ENCODE measurements at places on chromosomes 13 and 19. TPM values are rescaled to one million over a fixed set of nuclear protein-coding genes. Genes with fewer than 3 reads are reported as not detected.
A peak's percentile ranks its signal among the peaks of the same experiment; 100 is the strongest.

GRCh38 chr13:39422845-39423565 is 180.0 kb downstream of the LHFPL6 start:
- peaks cover 5% of the 10 kb centered on the region for H3K4me1 ChIP-seq
- no peaks in the 10 kb centered on the region for H3K36me3 ChIP-seq
- H3K27me3 ChIP-seq, result no peaks in the 10 kb centered on the region
- no peak for DNase-seq

DNA sequence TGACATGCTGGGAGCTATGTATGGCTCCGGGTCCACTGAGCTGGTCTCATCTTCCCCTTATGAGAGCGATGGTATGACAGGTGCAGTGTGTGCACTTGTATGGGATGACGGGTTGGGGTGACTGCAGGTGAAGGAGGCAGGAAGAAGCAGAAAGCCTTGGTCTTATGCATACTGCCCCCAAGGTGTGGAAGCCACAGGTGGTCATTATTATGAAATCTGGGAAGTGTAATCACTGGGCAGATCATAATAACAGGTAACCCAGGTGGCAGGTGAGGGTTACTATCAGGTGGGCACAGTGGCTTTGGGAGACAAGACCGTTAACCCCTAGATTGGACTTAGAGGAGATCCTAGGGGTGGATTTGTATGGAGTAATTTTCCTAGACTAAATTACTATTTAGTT is 118.0 kb downstream of the RFC3 start:
- DNase-seq, result no peak
- H3K36me3 ChIP-seq, result no peaks in the 10 kb centered on the region
- no peaks in the 10 kb centered on the region for H3K27me3 ChIP-seq
- peaks cover 30% of the 10 kb centered on the region for H3K4me1 ChIP-seq
- H3K4me3 ChIP-seq, result no peak overlapping the region

DNA sequence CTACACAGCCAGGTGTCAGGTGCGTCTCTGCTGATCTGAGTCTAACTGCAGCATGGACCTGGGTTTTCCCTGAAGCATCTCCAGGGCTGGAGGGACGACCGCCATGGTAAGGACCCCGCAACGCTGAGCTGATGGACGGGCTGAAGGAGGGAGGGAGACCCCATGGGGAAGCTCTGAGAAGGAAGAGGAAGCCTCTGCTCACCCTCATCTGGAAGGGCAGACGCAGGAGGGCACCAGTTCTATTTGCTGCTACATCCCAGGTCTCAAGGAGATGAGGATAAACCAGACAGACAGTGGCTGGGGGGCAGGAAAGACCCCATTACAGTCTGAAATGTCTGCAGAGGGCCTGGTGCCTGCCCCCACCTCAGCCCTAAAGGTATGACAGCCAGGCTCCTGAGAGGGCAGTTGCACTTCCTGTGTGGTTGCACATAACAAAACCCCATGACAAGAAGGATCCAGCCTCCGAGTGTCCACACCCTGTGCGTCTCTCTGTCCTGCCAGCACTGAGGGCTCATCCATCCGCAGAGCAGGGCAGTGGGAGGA is at the start of gene LILRA2:
TSS of gene LILRA2 (plus strand) at position 461 of the 543 bp plus-strand sequence. CDS start 89 bp downstream, outside the sequence.
- H3K4me1 ChIP-seq, result no peaks in the 10 kb centered on the region
- no peaks in the 10 kb centered on the region for H3K36me3 ChIP-seq
- no peak for DNase-seq
- H3K27me3 ChIP-seq, result no peaks in the 10 kb centered on the region

The UBE2L5 gene
- not detected for total RNA-seq

The SLITRK5 gene
- 3.1 TPM for total RNA-seq

- H3K27me3 ChIP-seq, result peaks cover 10% of the 10 kb centered on the region
- H3K4me1 ChIP-seq, result no peaks in the 10 kb centered on the region
- H3K27ac ChIP-seq, result no peak overlapping the region
- H3K36me3 ChIP-seq, result no peaks in the 10 kb centered on the region
- DNase-seq, result no peak
These were observed 143.4 kb downstream of the URI1 start for GRCh38 chr19:30085394-30085793.

GRCh38 chr19:49837425-49837824 is 13.5 kb upstream of the PTOV1 start:
- H3K27ac ChIP-seq, result no peak overlapping the region
- H3K4me1 ChIP-seq, result peaks cover 4% of the 10 kb centered on the region
- H3K36me3 ChIP-seq, result peaks cover 30% of the 10 kb centered on the region
- no peak for DNase-seq
- H3K27me3 ChIP-seq, result no peaks in the 10 kb centered on the region

DNA sequence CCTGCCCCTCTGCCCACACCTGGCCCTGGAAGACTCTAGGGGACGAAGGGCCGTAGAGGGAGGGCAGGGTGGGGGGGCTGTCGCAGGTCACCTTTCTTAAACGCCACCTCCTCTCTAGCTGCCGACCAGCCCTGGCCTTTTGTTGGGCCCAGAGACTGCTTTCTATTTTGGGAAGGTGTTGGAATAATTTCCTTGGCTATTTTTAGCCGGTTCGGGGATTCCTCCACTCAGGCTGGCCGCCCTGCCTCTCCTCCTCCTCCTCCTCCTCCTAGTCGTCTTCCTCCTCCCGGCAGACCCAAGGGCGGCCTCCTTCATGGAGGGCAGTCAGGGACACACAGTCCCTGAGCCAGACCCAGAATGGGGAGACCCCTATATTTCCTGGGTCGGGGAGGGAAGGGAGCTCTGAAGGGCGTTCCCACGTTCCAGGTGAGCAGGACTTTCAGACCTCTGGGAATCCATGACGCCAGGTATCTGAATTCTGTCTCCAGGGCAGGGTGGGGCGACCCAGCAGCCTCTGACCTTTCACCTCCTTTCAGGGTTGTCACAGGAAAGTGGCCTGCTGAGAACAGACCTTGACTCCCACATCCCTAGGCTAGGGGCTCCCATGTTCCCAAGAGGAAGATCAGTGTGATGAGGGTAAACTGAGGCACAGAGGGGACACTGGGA is 19.9 kb downstream of the GADD45B start:
- H3K4me1 ChIP-seq, result peaks cover 16% of the 10 kb centered on the region
- DNase-seq, result no peak
- H3K4me3 ChIP-seq, result peak overlapping the region; percentile 68
- peaks cover 7% of the 10 kb centered on the region for H3K27me3 ChIP-seq
- no peaks in the 10 kb centered on the region for H3K36me3 ChIP-seq

GRCh38 chr13:77817521-77817920 is 101.1 kb downstream of the EDNRB start:
- H3K4me3 ChIP-seq, result no peak overlapping the region
- H3K27ac ChIP-seq, result no peak overlapping the region
- H3K27me3 ChIP-seq, result peaks cover 73% of the 10 kb centered on the region
- no peaks in the 10 kb centered on the region for H3K36me3 ChIP-seq

GRCh38 chr13:90952326-90952725 is 395.2 kb upstream of the MIR17HG start:
- H3K27ac ChIP-seq, result no peak overlapping the region
- H3K27me3 ChIP-seq, result no peaks in the 10 kb centered on the region
- H3K36me3 ChIP-seq, result no peaks in the 10 kb centered on the region
- no peaks in the 10 kb centered on the region for H3K4me1 ChIP-seq
- H3K4me3 ChIP-seq, result no peak overlapping the region

GRCh38 chr13:41588899-41589298 is 131.5 kb downstream of the RGCC start:
- H3K4me3 ChIP-seq, result no peak overlapping the region
- no peaks in the 10 kb centered on the region for H3K27me3 ChIP-seq
- no peak overlapping the region for H3K27ac ChIP-seq
- H3K36me3 ChIP-seq, result peaks cover 20% of the 10 kb centered on the region
- DNase-seq, result no peak

GRCh38 chr13:110528911-110529310 is 32.6 kb downstream of the RAB20 start:
- H3K4me3 ChIP-seq, result no peak overlapping the region
- peak overlapping the region; percentile 34 for H3K27ac ChIP-seq
- DNase-seq, result no peak
- H3K36me3 ChIP-seq, result no peaks in the 10 kb centered on the region
- no peaks in the 10 kb centered on the region for H3K27me3 ChIP-seq

GRCh38 chr13:44271915-44272341 is 101.7 kb upstream of the SERP2 start:
- H3K36me3 ChIP-seq, result no peaks in the 10 kb centered on the region
- H3K27me3 ChIP-seq, result peaks cover 10% of the 10 kb centered on the region
- no peak overlapping the region for H3K27ac ChIP-seq
- DNase-seq, result no peak
- peaks cover 30% of the 10 kb centered on the region for H3K4me1 ChIP-seq

DNA sequence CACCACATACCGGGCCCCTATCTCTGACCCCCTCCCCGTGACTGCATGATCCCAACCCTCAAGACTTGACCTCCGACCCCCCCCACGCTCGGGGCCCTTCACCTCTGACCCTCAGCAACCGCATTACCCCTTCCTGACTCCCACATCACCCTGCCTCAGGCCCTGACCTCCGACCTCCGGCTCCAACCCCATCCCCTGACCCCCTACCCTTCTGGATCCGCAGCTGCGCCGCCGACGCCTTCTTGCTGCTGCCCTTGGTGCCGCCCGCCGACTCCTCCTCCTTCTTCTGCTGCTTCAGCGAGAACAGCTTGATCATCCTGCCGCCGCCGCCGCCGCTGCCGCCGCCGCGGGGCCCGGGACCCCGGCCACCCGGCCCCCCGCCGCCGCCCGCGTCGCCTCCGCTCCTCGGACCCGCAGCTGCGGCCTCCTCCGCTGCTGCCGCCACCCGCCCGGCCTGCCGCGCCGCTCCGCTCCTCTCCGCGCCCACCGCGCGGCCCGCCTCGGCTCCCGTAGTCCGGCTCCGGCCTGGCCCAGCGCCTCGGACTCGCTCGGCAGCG is at the start of gene UBE2M:
TSS of gene UBE2M (minus strand) at position 546 of the 557 bp plus-strand sequence. CDS start at position 316, 230 bp downstream.
- H3K4me3 ChIP-seq, result peak within 1 kb of the TSS; percentile 99
- H3K4me1 ChIP-seq, result peaks cover 16% of the 10 kb centered on the region
- DNase-seq, result no peak
- H3K27ac ChIP-seq, result peak within 1 kb of the TSS; percentile 100
- H3K36me3 ChIP-seq, result peaks cover 11% of the 10 kb centered on the region

GRCh38 chr13:105847527-105848291 is 687.8 kb downstream of the EFNB2 start:
- H3K27ac ChIP-seq, result no peak overlapping the region
- H3K4me1 ChIP-seq, result peaks cover 14% of the 10 kb centered on the region
- no peak overlapping the region for H3K4me3 ChIP-seq
- peaks cover 12% of the 10 kb centered on the region for H3K27me3 ChIP-seq
- no peaks in the 10 kb centered on the region for H3K36me3 ChIP-seq

DNA sequence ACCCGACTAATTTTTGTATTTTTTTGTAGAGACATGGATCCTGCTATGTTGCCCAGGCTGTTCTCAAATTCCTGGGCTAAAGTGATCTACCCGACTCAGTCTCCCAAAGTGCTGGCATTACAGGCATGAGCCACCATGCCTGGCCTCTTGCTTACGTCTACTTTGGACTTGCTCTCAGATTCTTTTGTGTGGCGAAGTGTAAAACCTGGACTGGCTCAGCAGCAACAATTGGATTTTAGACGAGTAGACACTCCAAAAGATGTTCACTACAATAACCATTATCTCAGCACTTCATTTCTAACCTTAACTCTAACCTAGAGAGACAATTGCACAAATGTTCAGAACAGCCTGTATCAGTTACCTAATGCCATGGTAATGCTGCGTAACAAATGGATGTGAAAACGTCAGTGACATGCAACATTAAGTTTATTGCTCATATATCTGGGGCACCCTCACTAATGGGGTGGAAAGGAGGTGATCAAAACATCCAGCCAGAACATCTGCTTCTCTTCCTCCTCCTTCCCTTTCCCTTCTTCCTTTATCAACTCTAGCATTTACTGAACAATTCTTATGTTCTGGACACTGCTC is 124.9 kb upstream of the MRI1 start:
- peaks cover 3% of the 10 kb centered on the region for H3K27me3 ChIP-seq
- no peaks in the 10 kb centered on the region for H3K4me1 ChIP-seq
- no peak overlapping the region for H3K27ac ChIP-seq
- DNase-seq, result no peak
- no peaks in the 10 kb centered on the region for H3K36me3 ChIP-seq
- H3K4me3 ChIP-seq, result no peak overlapping the region

The SYCN gene
- not detected for total RNA-seq

Data from type B pancreatic cell (in vitro differentiated cells).